Activated CD8-positive, alpha-beta memory T cell treated with anti-CD3 and anti-CD28 coated beads for 48 hours (primary cell): ENCODE measurements at places on chromosomes 5 and 9.

- DNase-seq, result no peak
Observed at GRCh38 chr9:131178926-131179325, 53.5 kb downstream of the NUP214 start.

GRCh38 chr9:121207371-121207940 is 5.8 kb upstream of the RAB14 start:
- no peak for DNase-seq

GRCh38 chr9:130320723-130321481 is 55.3 kb downstream of the HMCN2 start:
- DNase-seq, result no peak

DNA sequence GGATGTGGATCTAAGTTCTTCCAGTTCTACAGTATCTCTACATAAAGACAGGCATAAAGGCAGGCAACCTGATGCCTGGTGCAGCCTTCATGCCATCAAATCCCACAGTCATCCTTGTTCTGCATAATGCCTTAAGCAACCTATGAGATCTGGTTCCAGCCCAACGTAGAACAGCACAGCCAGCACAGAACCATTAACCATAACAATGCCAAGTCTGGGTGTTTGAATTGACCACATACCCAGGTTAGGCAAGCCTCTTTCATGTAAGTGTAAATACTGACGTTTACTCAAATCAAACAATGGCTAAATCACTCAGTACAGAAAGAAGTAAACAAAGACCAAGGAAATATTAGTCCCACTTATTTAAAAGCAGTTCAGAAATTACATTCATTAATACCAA is 195.0 kb downstream of the ADAMTSL1 start:
- no peak for DNase-seq

DNA sequence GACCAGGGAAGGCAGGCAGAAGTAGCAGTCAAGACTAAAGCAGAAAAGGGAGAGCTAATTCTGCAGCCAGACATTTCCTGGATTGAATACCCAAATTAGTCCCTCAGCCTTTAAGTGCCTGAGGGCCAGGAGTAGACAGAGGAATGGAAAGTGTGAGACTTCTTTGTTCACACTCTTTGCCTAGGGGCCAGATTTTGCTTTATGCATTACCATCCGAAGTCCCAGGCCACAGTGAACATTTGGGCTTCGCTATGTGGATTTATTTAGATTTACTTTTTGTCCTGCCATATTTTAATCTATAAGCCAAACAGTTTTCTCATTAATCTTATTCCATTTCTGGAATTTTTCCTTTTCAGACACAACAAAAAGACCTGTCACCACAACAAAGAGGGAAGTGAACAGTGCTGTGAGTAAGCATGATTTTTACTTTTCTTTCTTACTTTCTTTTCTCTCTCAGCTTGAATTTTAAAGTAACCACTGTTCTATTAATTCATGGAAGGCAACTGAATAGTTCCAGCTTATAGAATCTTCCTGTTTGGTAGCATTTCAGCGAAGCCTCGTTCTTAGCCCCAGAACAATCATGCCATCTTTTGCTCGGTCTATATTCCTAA is 52.6 kb downstream of the PDCD1LG2 start:
- no peak for DNase-seq

DNA sequence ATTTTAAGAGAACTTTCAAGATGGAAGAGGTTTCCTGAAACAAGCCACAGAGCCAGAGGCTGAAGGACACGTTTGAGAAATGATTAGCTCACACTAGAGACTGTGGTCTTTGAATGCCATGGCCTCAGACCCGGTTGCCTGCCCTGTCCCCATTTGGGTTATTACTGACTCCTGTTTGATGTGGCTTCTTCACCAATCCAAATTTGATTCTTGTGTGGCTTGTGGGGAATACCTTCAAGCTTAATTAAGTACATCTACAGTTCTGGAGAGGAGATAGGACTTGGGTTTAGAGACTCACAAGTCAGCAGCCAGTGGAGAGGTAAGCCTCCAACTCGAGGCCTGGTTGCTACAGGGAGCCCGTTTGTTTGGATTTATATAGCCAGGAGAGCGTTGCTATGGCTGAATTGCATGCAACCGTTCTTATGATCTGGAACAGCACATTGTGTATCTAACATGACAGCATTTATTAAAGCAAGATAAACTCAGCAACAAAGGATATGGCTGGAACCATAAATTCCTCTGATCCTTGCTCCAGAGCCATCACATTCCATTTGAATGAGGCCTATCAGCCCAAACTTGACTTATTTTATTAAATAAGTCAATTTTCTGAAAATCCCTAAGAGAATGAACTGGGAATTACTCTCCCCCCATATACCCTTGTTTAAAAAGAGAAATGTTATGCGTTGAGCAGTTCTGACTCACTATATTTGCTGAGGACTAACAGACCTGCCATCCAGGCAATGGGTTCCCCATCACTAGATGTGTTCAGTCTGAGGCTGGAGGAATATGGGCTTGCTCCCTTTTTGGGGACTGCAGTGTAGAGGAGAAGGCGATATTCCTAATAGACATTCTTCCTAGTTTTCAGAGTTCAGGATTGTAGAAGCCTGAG is 88.4 kb upstream of the TNFSF8 start:
- no peak for DNase-seq

DNA sequence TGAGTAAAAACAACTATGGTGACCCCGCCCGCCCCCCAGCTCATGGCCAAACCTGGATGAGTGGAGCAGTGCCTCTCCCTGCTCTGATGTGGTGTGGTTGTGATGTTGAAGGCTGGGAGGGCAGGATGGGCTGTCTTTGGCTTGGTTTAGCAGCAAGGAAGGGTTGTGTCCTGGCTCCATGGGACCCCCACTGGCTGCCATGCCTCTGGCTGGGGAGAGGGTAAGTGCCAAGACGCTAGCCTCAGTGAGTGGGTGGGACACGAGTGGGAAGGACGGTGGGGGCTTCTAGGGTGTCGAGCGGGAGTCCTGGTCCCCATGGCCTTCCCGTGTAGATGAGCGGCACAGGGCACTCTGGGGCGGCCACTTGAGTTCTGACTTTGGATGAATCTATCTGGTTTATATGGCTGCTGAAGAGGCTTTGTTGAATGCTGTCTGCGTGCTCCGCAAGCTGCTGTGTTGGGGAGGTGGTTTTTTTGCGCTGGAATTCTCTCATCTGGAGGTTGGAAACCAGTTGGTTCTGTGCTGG is 50.4 kb downstream of the DAB2IP start:
- DNase-seq, result no peak

GRCh38 chr9:19782005-19782404 is 6.8 kb downstream of the SLC24A2 start:
- DNase-seq, result no peak

- DNase-seq, result no peak
Observed at GRCh38 chr9:105296877-105297287, 52.4 kb downstream of the SLC44A1 start.

DNA sequence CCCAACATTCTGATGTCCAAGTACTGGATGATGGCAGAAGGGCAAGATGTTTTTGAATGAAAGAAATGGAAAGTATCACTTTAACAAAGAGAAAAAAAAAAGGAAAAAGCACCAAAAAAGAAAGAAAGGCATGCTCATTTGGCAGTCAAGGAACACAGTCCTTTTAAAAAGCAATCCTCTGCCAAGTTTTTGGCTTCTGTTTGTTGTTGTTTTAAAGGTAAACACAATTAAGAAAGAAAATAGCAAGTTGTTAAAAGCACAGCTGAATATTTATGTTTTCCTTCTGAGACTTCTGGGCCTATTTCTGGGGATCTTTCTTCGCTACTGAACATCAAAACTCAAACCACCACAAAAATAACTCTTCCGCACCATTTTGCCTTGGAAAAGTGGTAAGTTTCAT is 162.1 kb downstream of the TRPM3 start:
- no peak for DNase-seq

GRCh38 chr5:143968071-143968878 is 156.3 kb downstream of the HMHB1 start:
- no peak for DNase-seq

DNA sequence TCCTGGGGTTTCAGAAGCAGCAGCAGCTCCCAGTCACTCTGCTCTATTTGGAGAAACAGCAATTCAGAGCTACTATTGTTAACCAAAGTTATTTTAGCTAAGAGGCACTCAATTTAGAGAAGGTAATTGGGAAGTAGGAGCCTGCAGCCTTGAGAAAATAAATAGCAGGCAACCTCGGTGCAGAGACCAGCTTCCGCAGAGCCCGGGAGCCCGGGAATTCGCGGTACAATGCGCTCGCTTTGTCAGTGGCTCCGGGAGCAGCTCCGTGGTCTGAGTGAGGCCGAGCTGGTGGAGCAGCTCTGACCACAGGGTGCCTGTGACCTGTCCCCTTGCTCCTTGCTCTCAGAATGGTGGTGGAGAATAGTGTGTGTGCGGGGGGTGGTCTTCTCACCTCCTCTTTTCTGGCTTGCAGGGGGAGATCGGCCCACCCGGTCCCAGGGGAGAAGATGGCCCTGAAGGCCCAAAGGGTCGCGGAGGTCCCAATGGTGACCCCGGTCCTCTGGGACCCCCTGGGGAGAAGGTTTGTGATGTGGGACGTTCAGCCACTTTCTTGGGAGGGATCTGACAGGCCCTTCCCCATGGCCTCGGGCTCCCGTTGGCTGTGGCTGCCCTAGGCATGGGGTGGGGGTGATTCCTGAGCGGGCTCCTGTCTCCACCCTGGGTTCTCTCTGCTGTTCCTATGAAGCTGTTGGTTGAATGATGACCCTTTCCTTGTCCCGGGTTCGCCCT is 95.9 kb upstream of the FCN2 start:
- DNase-seq, result no peak

DNA sequence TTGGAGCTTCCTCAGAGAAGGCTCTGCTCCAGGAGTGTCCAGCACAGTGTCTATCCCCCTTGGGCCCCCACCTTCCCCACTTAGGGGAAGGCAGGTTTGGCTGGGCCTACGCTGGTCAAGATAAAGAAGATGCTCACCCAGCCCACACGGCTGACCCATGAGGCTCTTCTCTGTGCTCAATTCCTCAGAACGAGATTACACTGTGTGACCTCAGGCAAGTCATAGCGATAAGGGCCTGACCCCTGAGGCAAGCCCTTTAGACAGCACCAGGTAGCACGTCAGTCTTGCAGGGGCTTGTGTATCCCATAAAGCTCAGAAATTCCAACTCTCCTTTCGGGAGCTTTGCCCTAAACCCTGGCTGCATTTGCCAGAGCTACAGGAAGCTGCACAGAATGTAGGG is 32.6 kb downstream of the CORO2A start:
- DNase-seq, result no peak

DNA sequence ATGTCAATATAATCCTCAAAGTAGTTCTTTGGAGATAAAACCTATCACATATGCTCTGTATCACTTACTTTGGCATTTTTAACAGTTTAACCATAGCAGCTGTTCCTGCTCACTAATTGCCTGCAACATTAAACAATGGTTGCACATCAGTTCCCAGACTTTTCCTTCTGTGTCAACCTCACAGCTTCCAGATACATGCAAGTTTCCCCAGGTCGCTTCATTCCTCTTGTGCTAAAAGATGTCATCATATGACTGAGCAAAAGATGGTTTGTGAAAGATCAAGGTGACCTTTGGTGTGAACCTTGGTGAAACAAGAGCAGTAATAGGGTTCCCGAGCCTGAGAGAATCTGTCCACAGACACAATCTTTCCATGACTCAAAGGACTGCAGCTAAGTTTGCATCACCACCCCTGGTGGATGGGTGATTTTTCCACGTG is 500.4 kb upstream of the PAPPA start:
- DNase-seq, result no peak

GRCh38 chr9:99357575-99357974 is 135.5 kb downstream of the SEC61B start:
- no peak for DNase-seq

DNA sequence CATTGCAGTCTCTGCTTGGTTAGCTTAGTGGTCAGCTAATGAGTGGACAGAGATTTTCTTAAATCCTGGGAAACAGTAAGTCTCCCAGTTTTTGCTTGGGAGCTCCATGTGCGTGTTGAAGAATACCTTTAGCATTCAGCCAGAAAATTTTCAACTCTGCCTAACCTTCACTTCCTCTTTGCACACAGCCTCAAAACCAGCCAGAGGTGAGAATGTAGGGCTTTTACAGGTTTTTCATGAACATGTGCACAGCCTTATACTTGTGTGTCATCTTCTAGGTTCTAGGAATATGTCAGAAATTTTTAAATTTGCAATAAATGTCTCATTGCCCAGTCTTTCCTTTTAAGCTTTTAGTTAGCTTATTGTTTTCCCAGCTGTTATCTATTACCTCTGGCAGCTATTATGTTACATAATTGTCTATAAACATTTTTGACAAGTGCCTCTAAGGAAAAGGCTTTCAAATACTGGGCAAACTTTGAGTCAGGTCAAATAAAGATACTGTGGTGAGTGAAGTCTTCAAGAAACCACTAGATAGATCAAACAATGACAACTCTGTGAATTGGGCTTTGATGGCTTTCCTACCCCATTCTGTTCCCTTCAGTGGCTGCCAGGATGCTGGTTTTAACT is 12.7 kb downstream of the ADGRV1 start:
- DNase-seq, result no peak

- DNase-seq, result no peak
Observed at GRCh38 chr9:78970375-78970774, 601.4 kb upstream of the TLE4 start.
